ENCODE measurements at places on chromosomes 5 and 9.

GRCh38 chr5:18932081-18932480 is 1055.9 kb downstream of the CDH18 start:
- DNase-seq: no peak

GRCh38 chr5:177409043-177409801 is at the start of gene F12:
F12 (minus strand) TSS chr5:177409564; CDS start chr5:177409527, 37 bp downstream.
- no peak for DNase-seq

GRCh38 chr5:58776559-58776958 is 193.7 kb downstream of the RAB3C start:
- DNase-seq: no peak

GRCh38 chr5:52469835-52470234 is 317.9 kb upstream of the ITGA1 start:
- no peak for DNase-seq

DNA sequence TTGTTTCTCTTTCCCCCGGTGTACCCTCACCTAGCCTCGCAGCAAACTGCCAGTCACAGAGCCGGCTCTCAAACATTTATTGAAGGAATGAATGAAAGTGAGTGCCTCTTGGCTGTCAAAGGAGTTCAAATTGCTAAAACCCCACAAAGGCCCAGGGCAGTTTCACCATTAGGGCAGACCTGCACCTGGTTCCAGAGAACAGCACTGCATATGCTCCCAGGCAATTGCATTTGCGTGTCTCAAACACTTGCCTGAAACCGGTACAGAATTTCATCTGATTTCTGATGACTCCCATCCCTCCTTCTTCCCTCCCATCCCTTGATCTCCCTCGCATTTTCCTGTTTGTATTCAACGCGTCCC is 165.6 kb upstream of the ZNF462 start:
- no peak for DNase-seq

DNA sequence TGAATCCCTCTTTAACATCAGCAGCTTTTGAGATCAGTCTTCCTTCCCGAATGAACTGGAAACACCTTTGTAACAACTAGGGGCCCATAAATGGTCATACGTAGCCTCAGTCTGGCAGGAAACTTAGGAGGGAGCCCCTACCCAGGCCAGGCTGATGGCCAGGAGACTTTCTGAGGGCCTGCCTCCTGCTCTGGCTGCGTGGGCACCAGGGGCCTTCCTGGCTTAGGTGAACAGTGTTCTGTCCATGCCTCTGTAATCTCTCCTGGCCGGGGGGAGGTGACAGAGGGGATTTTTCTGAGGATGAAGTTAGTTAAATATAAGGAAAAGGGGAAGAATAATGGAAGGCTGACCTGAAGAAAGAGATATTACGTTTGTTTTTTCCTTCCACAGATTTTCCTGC is 843 bp upstream of the FSTL4 start:
- DNase-seq: no peak

Measured in fibroblast of skin of left biceps (primary cell).